Right cardiac atrium (tissue), 5 donors: ENCODE measurements at places on chromosomes 6 and 20. TPM values are rescaled to one million over a fixed set of nuclear protein-coding genes. Genes with fewer than 3 reads are reported as not detected.

Gene KHDRBS2
- not detected for polyA plus RNA-seq

Gene MUC21
- polyA plus RNA-seq: 0.07 TPM

Gene HLA-DQA1
- 6.0 TPM for polyA plus RNA-seq

Gene POM121L2
- polyA plus RNA-seq: not detected

Gene PKIB
- 0.25 TPM for polyA plus RNA-seq

Gene GFRAL
- not detected for polyA plus RNA-seq

Gene TULP1
- polyA plus RNA-seq: 0.34 TPM

Gene COL19A1
- 1.0 TPM for polyA plus RNA-seq

Gene IYD
- not detected for polyA plus RNA-seq

DNA sequence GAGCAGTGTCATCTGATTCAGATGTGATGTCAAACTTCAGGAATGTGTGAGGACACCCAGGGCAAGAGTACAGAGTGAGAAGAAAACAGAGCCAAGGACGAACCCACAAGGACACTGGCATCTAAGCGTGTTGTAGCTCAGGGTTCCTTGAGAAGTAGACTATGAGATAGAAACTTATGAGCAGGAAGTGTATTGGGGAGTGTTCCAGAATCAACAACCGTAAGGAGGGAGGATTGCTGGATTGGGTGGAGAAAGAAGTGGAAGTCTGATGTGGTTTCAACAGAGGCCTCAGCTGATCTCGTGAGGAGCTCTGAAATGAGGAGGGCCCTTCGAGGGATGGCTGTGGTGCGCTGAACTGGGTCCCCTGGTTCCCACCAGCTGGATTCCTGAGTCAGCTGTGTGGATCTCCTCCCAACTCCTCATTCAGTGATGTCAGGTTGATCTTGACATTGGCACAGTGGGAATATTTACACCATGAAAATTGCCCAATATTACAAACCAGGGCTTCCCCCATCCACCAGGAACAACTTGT lies 25.7 kb upstream of the IGF2R start:
- DNase-seq: peak; percentile 32

- no peak for DNase-seq
These were observed 222.7 kb upstream of the FOXA2 start for GRCh38 chr20:22807045-22807444.

DNA sequence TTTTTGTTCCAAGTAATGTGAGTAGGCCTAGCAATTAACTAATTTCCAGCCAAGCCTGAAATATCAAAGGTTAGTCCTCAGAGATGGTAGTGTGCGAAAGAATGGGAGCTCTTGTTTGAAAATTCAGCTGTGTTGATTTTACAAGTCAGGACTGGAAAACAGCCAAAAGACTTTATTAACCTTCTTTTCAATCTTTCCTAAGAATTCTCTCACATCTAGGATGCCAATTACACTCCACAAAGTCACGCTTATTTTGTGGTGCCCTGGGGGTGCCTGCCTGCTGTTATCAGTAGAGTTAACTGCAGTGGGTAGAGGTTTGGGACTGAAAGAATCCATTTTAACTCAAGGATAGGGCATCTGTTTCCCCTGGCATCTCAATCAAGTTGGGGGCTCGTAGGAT lies 30.7 kb upstream of the MAP3K4 start:
- DNase-seq: no peak

- DNase-seq: peak; percentile 81
These were observed 27.3 kb upstream of the STX16 start for GRCh38 chr20:58623579-58624473.

- DNase-seq: no peak
These were observed 114.9 kb upstream of the MOCS1 start for GRCh38 chr6:40049128-40049527.

- no peak for DNase-seq
These were observed 17.1 kb upstream of the MMP9 start for GRCh38 chr20:45991616-45992015.

- no peak for DNase-seq
These were observed 145.1 kb upstream of the ZNF184 start for GRCh38 chr6:27617700-27618689.

- no peak for DNase-seq
These were observed 3.3 kb downstream of the PDE7B start for GRCh38 chr6:135854799-135855198.

DNA sequence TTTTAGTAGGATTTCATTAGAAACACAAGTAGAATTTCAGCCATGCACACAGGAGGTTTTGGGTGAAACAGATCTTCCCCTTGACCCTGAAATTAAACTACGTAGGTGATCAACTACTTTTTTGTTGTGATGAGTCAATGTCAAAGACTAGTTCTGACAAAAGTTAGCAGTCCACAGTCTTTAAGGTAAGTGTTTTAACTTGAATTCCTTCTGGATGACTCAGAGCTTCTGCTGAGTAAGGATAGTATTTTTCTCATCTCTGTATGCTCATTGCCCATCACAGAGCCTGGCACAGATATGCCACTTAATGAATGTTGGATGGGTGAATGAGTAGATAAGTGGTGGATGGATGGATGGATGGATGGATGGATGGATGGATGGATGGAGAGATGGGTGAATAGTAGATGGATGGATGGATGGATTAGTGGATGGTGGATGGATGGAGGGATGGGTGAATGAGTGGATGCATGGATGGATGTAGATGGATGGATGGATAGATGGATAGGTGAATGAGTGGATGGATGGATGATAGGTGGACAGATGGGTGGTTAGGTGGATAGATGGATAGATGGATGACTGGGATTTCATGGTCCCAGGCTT lies 165.3 kb downstream of the ZMYND8 start:
- no peak for DNase-seq

DNA sequence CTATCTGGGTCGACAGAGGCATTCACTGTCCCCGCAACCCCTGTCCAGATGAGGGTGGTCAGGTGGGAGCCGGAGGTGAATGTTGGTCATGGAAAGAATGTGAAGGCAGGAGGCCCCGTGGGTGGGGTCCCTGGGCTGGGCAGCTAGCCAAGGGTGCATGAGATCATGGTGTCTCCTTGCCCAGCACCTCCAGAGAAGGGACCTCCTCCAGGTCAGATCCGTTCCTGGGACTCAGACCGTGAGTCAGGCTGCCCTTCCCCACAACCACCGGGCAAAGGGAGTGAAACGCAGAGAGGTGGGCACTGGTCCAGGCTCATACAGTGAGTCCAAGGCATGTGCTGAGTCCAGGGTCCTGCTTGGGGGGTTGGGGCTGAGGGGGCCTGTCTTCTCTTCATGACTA lies 3.5 kb downstream of the FOXS1 start:
- peak; percentile 74 for DNase-seq

- no peak for DNase-seq
These were observed 129.2 kb downstream of the TRDN start for GRCh38 chr6:123507582-123507981.

GRCh38 chr20:57038608-57039440 lies 227.6 kb downstream of the BMP7 start:
- no peak for DNase-seq

- no peak for DNase-seq
These were observed 211.6 kb downstream of the ALDH8A1 start for GRCh38 chr6:134738211-134738885.

DNA sequence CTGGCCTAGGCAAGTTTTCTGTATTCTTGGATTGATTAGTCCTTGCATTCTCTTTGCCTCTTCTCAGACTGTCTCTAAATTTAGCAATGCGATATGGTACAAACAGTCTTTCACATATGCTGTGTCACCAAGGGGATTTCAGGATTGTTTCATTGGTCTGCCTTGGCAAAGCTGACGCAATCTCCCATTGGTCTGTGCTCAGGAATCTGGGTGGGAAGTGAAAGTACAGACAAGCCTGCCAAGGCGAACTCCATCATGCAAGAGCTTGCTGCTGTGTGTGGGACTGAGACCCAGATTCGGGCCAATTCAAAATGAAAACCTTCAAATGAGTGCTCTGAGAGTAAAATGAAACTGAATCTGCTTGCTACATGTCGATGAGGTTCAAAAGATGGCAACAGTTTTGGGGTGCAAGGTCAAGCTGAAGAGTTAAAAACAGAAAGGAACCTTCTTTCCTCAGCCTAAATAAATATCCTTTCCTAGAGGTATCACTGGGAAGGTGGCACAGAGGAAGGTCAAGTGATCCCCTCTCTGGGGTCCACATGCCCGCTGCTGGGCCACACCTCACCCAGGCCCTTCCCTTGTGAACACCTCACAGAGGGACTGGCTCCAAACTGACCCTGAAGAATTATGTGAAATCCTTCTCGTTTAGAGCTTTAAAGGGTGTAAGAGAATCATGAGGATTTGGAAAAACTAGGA lies 198.8 kb upstream of the PREP start:
- peak; percentile 90 for DNase-seq

DNA sequence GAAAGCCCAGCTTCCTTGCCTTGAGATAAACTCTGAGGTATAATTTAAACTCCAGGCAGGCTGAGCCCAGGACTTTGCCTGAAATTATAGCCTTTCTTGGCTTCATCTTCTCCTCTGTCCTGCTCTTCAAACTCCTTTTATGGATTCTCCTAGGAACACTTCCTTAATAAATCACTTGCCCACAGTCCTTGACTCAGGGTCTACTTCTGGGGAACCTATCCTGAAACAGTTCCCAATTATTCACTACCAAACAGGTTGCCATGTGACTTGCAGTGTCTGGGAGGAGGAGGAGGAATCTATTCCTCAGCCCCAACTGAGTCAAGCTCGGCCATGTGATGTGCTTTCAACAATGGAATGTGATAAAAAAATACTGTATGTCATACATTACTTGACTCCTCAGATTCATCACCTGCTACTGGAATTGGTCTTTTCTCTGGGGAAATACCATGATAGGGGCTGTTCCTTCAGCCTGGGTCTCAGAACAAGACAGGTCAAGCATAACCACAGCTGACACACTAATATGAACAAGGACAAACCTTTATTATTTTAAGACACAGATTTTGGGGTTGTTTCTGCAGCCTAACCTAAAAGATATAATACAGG lies 20.5 kb upstream of the CDKN1A start:
- DNase-seq: no peak

DNA sequence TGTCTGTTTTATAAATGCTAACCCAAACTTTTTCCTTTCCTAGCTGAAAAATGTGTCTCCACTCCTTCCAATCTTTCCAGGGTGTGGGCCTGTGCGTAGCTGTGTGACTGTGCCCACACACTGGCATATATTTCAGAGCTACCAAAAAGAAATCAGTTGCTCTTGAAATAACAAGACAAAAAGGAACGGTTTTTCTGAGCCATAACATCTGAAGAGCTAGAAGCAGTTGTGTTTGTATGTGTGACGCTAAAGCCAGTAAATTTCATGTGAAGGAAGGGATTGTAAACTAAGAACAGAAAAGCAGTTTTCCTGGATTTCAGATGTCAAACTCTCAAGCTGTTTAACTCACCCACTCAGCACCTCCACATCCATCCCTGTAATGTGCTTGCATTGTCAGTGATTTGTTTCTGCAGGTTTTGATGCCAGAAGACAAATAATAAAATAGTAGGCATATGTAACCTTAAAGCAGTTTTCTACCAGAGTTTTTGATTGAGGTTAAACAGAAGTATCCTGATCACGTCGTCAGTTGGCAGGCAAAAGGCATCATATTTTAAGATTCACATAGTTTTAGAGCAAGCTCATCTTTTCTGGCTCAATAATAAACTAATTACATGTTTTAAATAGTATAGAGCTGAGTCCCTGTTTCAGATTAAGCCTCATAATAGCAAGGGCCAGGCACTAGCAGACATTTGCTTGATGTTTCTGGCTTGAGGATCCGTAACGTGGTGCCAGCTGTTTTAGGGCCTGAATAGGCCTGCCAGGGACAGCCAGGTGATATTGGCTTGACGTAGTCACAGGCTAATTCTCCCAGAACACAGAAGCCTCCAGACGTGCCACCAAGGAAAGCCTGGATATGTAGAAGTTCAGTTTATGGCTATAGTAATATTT lies 90.9 kb downstream of the FOXO3 start:
- DNase-seq: no peak

DNA sequence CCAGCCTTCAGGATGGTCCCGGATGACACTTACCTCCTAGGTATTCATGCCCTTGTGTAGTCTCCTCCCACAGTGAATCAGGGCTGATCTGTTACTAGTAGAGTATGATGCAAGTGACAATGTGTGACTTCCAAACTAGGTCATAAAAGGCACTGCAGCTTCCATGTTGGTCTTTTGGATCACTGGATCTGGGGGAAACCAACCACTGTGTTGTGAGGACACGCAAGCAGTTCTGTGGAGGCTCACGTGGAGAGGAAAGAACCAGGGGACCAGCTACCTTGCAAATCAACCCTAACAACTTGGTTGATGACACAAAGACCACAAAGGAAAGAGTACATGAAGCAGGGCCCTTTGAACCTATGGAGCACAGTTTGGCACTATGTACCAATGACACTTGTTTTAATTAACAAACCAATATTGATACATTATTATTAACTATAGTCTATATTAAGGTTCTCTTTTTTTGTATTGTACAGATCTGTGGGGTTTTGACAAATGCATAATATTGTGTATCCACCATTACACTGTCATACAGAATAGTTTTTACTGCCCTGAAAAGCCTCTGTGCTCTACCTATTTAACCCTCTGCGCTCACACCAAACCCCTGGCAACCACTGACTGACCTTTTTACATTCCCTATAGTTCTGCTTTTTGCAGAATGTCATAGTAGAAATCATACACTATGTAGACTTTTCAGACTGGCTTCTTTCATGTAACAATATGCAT lies 16.3 kb upstream of the SDCBP2 start:
- no peak for DNase-seq

- DNase-seq: no peak
These were observed 107.6 kb upstream of the CEP85L start for GRCh38 chr6:118758946-118759345.

GRCh38 chr6:144857086-144857485 lies 572.0 kb downstream of the UTRN start:
- no peak for DNase-seq

GRCh38 chr20:33516882-33517281 lies 27.0 kb downstream of the CBFA2T2 start:
- no peak for DNase-seq

DNA sequence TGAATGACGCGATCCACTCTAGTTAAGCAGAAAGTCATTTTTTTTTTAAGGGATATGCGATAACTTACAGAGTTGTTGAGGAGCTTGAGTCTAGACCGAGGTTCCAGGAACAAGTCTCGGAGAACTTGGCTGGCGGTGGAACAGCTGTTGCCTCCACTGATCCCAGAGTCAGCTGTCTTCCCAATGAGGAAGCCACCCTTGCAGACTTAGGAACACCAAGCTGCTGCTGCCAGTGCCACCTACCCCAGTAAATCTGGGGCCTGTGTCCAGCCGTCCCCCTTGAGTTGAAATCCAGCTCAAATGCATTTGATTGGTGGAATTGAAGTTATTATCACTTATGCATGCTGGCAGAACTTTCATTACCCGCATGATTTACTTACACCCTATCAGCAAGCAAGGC lies 6.7 kb downstream of the PFDN4 start:
- DNase-seq: no peak

GRCh38 chr6:1416191-1416760 lies 26.9 kb downstream of the FOXF2 start:
- DNase-seq: no peak

DNA sequence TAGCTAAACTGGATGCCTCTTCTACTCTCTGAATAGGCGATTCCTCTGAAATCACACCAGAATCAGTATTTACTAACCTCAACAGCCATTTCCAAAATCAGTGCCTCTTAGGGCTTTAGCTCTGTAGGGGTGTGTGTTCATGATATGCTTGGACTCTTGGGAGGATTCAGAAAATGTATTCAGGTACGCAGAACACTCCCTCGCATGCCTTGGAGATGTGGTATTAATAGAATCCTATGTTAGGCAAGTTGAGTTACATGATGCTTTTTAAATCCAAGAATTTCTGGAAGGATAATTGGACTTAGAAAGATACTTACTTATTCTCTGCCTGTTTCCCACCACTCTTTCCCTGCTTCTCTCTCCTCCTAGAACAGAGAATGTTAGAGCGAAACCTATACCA lies 31.8 kb upstream of the PBOV1 start:
- no peak for DNase-seq

GRCh38 chr20:44282192-44282591 lies 28.8 kb downstream of the FITM2 start:
- no peak for DNase-seq
